ENCODE measurements at places on chromosomes 1 and 21. TPM values are rescaled to one million over a fixed set of nuclear protein-coding genes. Genes with fewer than 3 reads are reported as not detected.

Gene PLA2G2F
- total RNA-seq, result not detected

Gene CD244
- total RNA-seq, result not detected

Gene AADACL4
- not detected for total RNA-seq

Gene CHODL
- total RNA-seq, result 2.8 TPM

Gene TNFRSF14
- total RNA-seq, result 2.8 TPM

Gene SFN
- total RNA-seq, result 0.63 TPM

Gene GRHL3
- not detected for total RNA-seq

Gene TLR5
- 0.63 TPM for total RNA-seq

Gene NEXN
- 0.94 TPM for total RNA-seq

Gene SLX9
- total RNA-seq, result 7.5 TPM

Gene VCAM1
- total RNA-seq, result 14.4 TPM

Gene RHEX
- total RNA-seq, result not detected

Gene C2CD2
- total RNA-seq, result 12.2 TPM

Gene CITED4
- 0.63 TPM for total RNA-seq

Gene S100A8
- total RNA-seq, result 1.6 TPM

Measured in parietal lobe (tissue), 2 donors.